ENCODE measurements at places on chromosomes 5 and 9. TPM values are rescaled to one million over a fixed set of nuclear protein-coding genes. Genes with fewer than 3 reads are reported as not detected.

The NEURL1B gene
- total RNA-seq: 17.8 TPM

The ABITRAM gene
- 4.7 TPM for total RNA-seq

The WNK2 gene
- not detected for total RNA-seq

The TLX3 gene
- total RNA-seq: not detected

The ANKRD20A1 gene
- 0.97 TPM for total RNA-seq

The ANKRD18B gene
- 0.49 TPM for total RNA-seq

The IFNK gene
- not detected for total RNA-seq

The SPINK4 gene
- total RNA-seq: not detected

The IFNA10 gene
- total RNA-seq: not detected

The PDE6A gene
- total RNA-seq: 0.06 TPM

The CDC20B gene
- total RNA-seq: not detected

The CYLC2 gene
- total RNA-seq: not detected

The ARRDC1 gene
- total RNA-seq: 25.7 TPM

The TRIM7 gene
- 2.0 TPM for total RNA-seq

The ENHO gene
- total RNA-seq: 0.06 TPM

The ARL14EPL gene
- not detected for total RNA-seq

The TMEM141 gene
- total RNA-seq: 50.7 TPM

The MPDZ gene
- 128 TPM for total RNA-seq

The PCDHGB1 gene
- total RNA-seq: 2.8 TPM

Data from bladder microvascular endothelial cell (primary cell).